ENCODE measurements at places on chromosomes 7 and 10. TPM values are rescaled to one million over a fixed set of nuclear protein-coding genes. Genes with fewer than 3 reads are reported as not detected.

KAT6B gene
- 18.6 TPM for total RNA-seq

RNF133 gene
- total RNA-seq, result 0.14 TPM

AEBP1 gene
- 15.5 TPM for total RNA-seq

SEM1 gene
- total RNA-seq, result 148 TPM

ADAM22 gene
- total RNA-seq, result 0.37 TPM

CUZD1 gene
- total RNA-seq, result 0.55 TPM

ALOX5 gene
- not detected for total RNA-seq

LRRC27 gene
- total RNA-seq, result 14.6 TPM

AGR2 gene
- not detected for total RNA-seq

MMP21 gene
- under 0.01 TPM for total RNA-seq

HOXA7 gene
- total RNA-seq, result 1.6 TPM

STRIP2 gene
- 4.3 TPM for total RNA-seq

AQP1 gene
- total RNA-seq, result 1.00 TPM

LYZL2 gene
- not detected for total RNA-seq

HTR5A gene
- not detected for total RNA-seq

NUB1 gene
- total RNA-seq, result 36.0 TPM

NCF1 gene
- total RNA-seq, result under 0.01 TPM

ICA1 gene
- total RNA-seq, result under 0.01 TPM

CCAR1 gene
- total RNA-seq, result 21.7 TPM

ZFYVE27 gene
- total RNA-seq, result 20.2 TPM

CLCN1 gene
- 0.14 TPM for total RNA-seq

ACTL6B gene
- total RNA-seq, result not detected

ASAH2 gene
- 1.00 TPM for total RNA-seq

LIMK1 gene
- total RNA-seq, result 36.6 TPM

CNTNAP2 gene
- 0.09 TPM for total RNA-seq

SLC16A12 gene
- total RNA-seq, result not detected

DEPP1 gene
- total RNA-seq, result 22.6 TPM

MEST gene
- total RNA-seq, result 240 TPM

H2BK1 gene
- not detected for total RNA-seq

FBXL13 gene
- 2.3 TPM for total RNA-seq

PDE6C gene
- not detected for total RNA-seq

CAV2 gene
- total RNA-seq, result 47.8 TPM
